ENCODE measurements at places on chromosomes 16 and 17.

DNA sequence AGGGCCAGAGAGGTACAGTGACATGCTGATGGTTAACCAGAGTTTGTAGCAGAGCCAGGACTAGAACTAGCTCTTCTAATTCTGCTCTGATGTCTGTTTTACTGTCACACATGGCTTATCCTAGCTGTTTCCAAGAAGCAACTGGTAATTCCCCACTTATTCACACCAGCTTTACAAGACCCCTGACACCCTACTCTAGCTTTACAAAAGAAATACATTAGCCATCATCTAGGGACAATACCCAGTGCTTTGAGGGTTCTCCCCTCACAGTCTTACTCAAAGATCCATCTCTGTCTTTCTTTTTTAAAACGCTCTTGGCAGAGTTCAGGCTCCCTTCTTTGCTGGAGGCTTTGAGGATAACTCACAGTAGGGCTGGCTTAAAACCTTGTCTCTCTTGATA is 197.3 kb upstream of the PMFBP1 start:
- DNase-seq = no peak

GRCh38 chr17:81238490-81238814 is 403 bp downstream of the TEPSIN start:
- DNase-seq = no peak

DNA sequence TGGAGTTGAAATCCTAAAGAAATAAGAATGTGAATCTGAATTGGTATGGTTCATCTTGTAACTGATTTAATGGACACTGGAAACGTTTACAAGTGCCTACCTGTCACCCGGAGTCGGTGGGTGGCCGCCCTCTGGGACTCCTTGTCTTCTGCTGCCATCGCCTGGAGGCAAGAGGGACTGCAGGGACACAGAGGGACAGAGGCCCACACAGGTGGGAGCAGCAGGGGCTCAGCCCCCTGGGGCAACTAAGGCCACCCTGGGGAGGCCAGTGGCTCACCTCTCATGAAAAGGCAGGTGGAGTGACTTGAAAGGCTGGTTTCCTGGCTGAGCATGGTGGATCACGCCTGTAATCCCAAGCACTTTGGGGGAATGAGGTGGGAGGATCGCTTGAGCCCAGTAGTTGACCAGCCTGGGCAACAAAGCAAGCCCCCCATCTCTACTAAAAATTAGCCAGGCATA is 23.2 kb downstream of the TMEM92 start:
- DNase-seq = peak; percentile 50

GRCh38 chr16:84313921-84314320 is 19.2 kb downstream of the WFDC1 start:
- no peak for DNase-seq

DNA sequence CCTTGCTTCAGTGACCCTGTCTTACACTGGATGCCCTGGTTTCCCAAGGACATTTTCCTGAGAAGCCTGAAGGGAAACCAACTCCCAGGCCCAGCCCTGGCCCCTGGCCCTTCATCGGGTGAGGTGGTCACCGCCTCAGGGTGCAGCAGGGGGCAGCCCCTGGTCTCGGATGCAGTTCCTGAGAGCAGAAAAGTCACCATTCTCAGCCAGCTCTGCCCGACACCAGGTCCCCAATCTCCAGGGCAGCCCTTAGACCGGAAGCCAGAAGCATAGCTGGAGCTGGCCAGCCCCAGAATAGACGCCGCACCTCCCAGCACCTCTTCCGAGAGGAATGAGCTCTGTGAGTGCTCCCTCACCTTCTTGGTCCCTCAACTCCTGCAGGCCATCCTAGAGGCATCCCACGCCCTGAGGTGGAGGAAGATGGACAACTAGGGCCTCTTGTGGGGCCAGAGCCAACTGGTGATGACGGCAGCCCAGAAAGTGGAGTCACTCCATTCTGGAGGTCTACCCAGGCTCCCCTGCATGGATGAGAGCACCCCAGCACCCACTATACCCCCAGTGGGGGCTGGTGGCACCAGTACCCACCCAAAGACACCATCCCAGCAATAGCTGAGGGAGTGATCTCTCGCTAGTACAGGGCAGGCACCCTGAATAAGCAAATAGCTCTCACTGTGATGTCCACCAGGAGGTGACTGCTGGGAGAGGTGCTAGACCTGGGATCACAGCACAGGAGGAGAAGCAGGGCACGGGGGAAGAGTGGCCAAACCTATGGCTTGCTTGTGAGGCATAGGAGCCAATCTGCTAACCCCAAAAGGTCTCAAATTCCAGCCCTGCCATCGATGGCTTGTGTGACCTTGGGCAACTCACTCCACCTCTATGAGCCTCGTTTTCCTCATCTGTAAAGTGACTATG is 56.2 kb downstream of the TK2 start:
- DNase-seq = no peak

DNA sequence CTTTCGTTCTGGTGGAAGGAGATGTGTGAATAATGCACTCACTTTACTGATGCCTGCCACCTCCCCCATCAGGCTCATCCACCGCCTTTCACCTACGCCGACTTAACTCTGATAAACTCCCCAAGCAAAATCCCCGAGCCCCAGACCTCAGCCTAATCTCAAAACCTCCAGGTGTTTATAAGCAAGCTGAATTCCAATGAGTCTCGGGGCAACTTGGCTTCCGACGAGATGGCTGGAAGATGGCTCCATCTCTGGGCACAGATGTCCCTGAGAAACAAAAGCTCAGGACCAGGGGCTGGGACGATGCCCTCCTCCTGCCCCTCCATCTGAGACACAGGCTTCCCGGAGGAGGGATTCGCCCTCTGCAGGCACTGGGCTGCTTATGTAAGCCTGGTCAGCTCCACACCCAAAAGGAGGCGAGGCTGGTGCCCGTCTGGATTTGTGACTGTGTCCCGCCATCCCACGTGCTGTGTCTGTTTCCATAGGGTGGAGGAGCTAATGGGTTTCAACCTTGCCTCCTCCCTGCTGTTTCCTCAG is 386.4 kb upstream of the TNRC6C start:
- DNase-seq = no peak

DNA sequence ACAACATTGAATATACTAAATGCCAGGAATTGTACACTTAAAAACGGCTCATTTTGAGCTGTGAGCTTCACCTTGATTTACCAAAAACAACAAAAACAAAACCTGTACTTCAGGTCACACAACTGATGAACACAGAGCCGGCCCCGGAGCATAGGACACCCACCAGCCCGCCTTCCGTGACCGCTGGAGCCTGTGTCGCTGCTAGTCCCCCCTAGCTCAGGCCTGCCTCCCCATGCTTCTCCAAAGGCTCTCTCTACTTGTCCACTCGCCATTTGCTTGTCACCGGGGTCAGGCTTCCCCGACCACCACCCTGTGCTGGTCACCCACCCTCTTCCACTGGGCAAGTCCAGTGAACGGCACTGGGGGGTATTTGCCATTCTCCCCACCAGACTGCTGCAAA is 113.8 kb upstream of the TNRC6C start:
- DNase-seq = no peak

DNA sequence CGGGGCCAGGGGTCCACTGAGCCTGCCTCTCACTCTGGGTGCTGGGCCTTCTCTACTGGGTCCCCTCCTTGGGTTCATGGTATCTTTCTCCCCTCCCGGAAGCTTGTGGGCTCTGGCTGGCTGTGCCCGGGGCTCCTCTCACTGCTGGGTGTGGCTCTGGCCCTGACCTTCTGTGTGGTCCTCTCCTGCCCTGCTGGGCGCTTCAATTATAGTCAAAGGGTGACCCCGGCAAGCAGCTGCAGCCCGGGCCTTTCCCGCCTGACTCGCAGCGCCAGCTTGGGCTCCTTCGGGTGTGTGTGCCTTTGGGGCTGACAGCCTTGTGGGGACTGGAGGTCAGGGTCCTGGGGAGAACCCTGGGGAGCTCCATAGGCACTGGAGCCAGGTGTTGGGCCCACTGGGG is 54.2 kb upstream of the PVALEF start:
- DNase-seq = no peak

GRCh38 chr16:407253-407652 is 5.6 kb downstream of the DECR2 start:
- DNase-seq = no peak

DNA sequence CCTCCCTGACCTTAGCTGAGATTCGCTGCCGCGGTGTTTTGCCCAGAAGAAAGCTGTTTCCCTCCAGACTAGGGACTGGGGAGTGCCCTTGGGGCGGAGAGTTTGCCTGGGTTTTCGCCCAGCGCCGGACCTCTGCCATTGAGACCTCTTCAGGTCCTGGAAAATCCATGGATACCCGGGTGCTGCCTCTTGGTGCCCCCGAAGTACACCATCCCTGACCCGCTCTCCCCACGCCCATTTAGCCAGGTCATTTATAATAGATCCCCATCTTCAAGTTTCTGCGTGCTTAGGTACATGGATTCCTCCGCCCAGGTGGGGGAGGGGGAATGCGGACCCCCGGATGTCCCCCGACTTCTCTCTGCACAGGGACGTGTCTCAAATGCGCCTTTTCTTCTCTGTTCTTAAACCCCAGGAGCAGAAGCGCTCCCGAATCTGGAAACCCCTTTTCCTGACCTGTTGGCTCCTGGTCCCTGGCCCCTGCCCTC is 15.0 kb upstream of the CBX8 start:
- DNase-seq = no peak

DNA sequence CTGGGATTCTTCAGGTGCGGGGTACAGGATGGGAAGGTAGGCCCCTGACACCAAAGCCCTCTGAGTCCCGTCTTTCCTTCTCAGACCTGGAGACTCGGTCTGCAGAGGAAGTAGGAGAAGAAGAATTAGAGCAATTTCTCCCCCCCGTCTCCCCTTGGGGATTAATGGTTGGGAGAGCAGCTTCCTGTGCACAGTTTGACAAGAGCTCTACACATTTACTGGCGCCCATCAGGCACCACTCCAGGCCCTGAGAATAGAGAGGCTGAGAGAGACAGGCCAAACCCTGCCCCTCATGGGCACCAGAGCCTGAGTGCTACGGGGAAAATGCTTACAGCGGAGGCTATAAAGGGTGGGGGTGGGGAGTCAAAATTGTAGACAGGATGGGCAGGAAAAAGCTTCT is 3.5 kb upstream of the C16orf74 start:
- DNase-seq = no peak

DNA sequence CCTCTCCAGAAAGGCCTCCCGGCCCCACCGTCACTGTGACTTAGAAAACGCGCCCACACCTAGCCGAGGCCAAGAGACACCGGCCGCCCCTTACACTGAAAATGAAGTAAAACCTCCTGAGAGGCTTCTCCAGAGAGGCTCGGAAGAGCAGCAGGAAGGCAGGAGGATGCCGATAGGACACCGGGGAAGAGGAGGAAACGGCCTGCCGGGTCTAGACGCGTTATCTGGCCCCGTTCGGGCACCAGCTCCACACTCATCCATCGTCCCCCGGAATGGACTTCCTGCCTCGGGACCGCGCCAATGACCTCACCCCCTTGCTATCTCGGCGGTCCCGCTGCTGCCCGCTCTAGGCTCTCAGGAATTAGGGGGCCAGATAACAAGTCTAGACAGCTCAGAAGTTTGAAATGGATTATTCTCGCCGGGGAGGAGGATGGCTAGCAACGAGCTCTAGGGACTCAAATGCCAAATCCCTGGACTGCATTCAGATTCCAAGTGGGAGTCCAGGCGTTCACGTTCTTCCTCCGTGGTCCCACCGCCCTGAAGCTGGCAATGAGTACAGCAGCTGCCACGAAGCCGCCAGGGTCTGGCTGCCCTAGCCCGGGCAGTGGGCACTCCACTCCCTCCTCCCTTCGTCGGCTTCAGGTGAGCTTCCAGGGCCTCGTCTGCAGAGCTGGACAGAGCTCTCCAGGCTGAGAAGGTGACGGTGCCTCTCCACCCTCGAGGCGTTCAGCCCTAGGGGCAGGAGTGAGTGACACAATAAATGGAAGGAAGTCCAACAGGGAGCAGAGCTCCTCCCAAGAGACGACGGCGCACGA is 350.9 kb downstream of the FOXL1 start:
- peak; percentile 95 for DNase-seq

DNA sequence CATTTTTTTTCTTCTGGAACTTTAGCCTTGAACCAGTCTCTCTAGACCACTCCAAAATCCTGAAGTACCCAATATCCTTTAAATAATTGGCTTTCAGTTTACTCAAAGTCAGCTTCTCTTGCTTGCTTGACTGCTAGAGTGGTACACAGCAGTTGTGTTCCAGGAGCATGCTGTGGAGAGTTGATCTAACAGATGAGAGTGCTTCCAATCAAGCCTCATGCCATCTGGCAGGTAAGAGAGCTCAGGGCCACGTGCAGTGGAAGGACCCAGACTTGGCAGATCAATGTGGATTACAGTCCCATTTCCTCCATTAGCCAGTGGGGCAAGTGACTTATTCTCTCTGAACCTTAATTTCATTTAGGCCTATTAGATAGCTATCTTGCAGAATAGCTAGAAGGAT is 15.7 kb downstream of the CNEP1R1 start:
- DNase-seq = no peak

DNA sequence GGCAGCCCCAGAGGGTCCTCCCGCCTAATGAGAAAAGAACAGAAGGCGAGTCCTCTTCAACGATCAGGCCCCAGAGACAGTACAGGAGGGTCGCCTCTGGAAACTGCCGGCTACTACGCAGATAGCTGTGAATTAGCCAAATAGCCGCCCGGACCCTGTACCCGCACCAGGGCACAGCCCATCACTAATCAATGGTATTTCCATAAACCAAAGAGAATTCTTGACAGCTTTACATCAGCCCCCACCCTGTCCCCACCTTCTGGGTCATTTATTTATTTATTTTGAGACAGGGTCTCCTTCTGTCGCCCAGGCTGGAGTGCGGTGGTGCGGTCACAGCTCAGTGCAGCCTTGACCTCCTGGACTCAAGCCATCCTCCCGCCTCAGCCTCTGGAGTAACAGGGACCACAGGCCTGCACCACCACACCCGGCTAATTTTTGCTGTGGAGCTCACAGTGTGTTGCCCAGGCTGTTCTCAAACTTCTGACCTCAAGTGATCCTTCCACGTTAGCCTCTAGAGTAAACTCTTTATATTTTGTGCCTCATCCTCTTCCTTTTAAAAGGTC is 805 bp upstream of the CLCN7 start:
- DNase-seq = no peak
